ENCODE measurements at places on chromosomes 5 and 9. TPM values are rescaled to one million over a fixed set of nuclear protein-coding genes. Genes with fewer than 3 reads are reported as not detected.

DNA sequence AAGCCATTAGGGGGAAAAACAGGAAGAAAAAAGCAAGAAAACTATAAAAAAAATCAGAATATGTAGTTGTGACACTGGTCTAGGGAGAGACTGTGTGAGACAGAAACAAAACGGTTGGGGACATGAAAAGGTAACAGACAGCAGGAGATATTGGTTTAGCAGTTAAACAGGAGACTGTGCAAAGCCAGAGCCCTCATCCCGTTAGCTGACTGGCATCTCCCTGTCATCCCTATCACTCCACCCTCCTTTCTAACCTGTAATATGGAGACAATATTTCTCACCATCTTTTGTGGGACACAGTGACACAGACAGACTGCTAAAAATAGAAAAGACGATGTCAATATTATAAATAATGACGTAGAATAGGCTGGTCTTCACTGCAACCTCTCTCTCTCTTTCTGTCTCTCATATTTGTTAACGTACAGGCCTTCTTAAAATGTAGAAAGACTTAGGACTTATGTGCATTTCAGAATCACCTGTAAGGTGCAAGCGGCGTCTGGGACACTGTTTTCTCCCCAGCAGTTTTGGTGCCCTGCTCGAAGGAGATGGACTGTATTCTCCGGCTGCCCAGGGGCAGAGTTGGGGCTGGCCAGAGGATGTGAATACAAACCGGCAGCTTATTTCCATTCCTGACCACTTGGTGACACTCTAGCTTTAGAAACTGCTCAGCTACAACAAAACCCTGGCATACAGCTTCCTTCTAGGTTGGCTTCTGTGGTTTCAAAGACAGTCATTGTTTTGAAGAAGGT is 190.6 kb downstream of the MAT2B start:
- peak; percentile 12 for DNase-seq

DNA sequence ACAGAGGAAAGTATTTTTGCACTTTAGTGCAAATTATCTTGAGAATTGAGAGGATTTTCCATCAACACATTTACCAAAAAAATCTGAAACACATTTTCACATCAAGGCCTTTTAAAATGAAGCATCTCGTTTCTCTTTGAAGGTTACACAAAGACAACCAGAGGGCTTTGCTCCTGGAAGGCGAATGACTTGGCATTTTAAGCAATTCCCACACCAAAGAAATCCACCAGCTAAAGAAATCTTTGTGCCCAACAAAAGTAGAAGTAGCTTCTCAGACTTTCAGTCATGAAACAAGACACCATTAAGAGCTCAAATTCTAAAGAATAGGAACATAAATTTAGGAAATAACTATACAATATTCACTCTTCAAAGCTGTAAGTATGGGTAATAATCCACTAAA is 59.9 kb downstream of the HABP4 start:
- DNase-seq: no peak

GRCh38 chr5:27191786-27192510 is 153.6 kb upstream of the CDH9 start:
- DNase-seq: no peak

GRCh38 chr5:141637767-141638419 is 1.1 kb downstream of the RELL2 start:
- DNase-seq: peak; percentile 25

DNA sequence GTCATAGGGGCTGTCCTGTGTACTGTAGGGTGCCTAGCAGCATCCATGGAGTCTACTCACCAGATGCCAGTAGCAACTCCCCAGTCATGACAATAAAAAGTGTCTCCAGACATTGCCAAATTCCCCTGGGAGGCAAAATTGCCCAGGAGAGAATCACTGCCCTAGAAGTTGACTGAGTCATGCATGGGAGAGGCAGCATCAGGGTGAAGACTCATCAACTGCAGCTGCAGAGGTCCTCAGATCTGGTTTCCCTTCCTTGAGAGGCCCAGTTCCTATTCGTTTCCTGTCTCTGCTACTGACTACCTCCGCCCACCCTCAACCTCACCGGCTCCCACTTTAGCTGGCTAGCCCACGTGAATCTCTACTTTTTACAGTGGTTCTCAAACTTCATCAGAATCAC is 88.6 kb upstream of the AGXT2 start:
- DNase-seq: peak; percentile 11

TGFBI gene
- total RNA-seq: 4.8 TPM

TSLP gene
- 0.69 TPM for total RNA-seq

Data from SJCRH30 (cell line).